ENCODE measurements at places on chromosomes 16 and 17.
A peak's percentile ranks its signal among the peaks of the same experiment; 100 is the strongest.

DNA sequence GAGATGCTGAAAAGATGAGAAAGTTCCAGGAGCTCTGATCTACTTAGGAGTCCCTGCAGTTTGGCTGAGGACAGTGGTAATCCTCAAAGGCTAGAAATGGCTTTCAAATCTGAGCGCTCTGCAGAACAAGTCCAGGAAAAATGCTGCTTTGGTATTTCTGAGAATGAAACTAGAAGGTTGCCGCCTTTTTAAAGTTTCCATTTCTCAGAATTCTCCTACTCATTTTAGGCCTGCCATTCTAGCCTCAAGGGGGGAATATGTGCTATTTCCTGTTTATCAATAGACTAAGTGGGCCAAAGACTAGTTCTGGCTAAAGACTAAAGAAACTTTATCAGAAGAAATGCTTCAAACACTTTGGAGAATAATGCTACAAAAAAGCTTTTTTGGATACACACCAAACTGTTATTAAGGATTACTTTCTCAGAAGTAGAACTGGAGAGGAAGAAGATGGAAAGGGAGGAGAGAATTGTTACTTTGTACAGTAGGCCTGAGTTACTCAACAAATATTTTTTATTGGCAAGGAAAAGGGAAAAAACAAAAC, at the start of gene SLFN12L:
Gene SLFN12L (minus strand): TSS at position 78 of the 541 bp plus-strand sequence. CDS start 15,314 bp downstream, outside the sequence.
- no peak for ATAC-seq

DNA sequence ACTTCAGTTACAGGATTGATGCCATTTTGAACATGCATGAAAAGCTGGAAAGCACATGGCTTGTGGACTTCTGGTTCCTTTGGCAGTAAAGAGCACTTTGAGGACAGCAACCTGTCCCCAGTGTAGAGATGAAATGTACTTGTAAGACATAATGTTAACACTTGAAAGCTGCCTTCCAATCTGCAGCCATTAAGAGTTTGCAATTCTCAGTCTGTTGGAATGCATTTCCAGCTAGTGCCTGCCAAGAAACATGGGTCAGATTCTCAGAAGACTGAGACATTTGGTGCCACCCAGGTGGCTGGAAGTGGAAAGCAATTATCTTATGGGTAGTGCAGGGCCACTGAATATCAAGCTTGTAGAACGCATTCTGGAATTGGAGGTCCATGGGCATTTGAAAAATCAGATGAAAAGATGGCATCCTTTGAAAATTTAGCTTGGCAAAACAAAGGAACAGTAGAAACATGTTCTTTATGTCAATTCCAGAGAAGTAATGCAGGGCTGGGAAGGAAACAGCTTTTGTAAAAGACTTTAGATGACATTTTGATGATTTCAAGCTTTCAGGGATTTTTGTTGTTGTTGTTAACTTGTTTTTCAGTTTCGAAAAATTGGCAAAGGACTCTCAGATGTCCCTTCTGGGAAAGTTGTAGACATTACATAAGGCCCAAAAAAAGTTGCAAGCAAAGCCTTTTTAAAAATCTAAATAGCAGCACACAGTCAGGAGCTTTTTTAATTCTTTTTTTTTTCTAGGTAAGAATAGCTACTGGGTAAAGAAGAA, 147.0 kb downstream of the ABCA8 start:
- ATAC-seq = no peak

DNA sequence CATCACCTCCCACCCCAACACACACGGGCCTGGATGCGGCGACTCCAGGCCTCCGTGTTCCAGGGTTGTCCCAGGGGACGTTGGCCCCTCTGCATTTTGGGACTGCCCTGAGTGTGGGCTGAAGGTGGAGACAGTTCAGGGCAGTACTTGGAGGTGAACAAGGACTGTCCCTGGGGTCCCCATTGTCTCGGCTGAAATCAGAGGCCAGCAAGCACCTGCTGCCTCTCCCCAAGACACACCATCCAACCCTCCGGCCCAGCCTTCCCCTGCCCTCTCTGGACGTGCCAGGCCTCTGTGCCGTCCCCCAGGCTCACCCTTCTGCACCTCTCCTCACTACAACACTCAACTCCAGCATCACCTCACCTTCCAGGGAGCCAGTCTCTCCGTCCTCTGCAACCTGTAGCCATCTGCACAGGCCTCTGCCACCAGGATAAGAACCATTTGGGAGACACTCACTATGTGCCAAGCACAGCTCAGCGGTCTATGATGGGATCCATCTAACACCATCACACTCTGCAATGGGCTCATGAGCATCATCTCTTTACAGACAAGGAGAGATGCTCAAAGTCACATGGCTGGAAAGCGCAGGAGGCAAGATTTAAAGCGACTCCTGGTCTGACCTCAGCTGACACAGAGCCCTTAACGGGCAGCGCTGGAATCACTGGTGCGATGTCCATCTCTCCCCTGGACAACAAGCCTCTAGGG, 104.5 kb upstream of the SEC14L1 start:
- no peak for ATAC-seq

DNA sequence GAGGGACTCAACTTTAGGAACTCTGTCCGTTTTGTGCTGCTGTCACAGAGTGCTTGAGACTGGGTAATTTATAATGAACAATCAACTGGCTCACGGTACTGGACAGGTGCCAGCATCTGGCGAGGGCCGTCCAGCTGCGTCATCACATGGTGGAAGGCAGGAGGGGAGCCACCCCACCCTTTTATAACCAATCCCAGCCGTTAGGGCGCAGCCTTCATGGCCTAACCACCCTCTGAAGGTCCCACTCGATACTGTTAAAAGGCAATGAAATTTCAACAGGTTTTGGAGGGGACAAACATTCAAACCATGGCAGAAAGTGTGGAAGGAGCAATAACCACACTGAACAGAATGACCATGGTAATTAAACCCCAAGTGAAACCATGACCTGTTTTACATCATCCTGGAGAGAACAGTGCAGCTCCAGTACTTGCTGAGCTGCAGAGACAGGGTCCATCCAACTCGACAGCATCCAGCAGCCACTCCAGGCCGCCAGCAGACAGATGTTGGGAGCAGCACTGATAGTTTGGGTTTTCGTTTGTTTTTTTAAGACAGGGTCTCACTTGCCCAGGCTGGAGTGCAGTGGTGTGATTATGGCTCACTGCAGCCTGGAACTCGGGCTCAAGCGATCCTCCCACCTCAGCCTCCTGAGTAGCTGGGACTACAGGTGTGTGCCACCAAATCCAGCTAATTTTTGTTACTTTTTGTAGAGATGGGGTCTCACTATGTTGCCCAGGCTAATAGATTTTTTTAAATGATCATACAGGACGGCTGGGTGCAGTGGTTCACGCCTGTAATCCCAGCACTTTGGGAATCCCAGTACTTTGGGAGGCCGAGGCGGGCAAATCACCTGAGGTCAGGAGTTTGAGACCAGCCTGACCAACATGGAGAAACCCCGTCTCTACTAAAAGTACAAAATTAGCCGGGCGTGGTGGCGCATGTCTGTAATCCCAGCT, 11.0 kb downstream of the CHMP6 start:
- peak; percentile 67 for ATAC-seq

- ATAC-seq = peak; percentile 49
These were observed 178.7 kb downstream of the SEC14L1 start for GRCh38 chr17:77319211-77320043.

- no peak for ATAC-seq
These were observed 253.0 kb downstream of the FOXL1 start for GRCh38 chr16:86831366-86831765.

- ATAC-seq = no peak
These were observed 42.6 kb downstream of the TENT4B start for GRCh38 chr16:50195756-50196155.

GRCh38 chr16:28040039-28040438, 23.5 kb downstream of the GSG1L start:
- ATAC-seq = no peak

- ATAC-seq = no peak
These were observed 93.7 kb downstream of the TANGO6 start for GRCh38 chr16:68936736-68937631.

DNA sequence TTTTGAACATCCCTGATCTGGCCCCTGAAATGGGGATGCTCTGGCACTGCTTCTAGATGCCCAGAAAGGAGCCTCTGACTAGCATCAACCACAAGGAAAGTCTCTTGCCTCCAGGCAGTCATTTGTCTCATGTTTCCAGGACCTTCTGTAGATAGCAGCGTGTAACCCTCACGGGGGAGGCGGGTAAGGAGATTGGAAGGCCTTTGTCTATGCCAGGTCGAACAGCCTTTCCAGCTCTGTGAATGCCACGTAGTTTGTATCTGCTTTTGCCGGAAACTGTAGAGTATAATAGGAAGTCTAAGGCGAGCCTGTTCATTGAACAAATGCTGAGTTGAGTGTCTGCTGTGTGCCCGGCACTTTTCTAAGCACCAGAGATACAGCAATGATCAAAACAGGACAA, 43.9 kb upstream of the AQP8 start:
- no peak for ATAC-seq
